ENCODE measurements at places on chromosomes 13 and 19. TPM values are rescaled to one million over a fixed set of nuclear protein-coding genes. Genes with fewer than 3 reads are reported as not detected.

- no peak for DNase-seq
Observed at GRCh38 chr19:12975221-12975741, 5.9 kb downstream of the DAND5 start.

DNA sequence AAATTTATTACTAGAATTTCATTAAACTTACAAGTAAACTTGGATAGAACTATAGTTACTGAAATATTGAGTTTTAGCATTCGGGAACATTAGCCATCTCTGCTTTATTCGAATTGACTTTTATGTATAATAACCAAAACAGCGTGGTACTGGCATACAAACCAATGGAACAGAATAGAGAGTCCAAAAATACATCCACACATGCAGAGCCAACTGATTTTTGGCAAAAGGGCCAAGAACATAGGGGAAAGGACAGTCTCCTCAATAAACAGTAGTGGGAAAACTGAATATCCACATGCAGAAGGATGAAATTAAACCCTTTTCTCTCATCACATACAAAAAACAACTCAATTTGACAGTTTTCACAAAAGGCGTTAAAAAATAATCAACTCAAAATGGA is 84.3 kb downstream of the EPSTI1 start:
- no peak for DNase-seq

- no peak for DNase-seq
Observed at GRCh38 chr13:26964278-26965250, 204.0 kb upstream of the GPR12 start.

The SLC17A7 gene
- not detected for total RNA-seq

The ZNF560 gene
- not detected for total RNA-seq

The ZNF154 gene
- total RNA-seq: not detected

The PRTN3 gene
- not detected for total RNA-seq

All from HFFc6 (cell line).